ENCODE measurements at places on chromosomes 5 and 9.

- DNase-seq = no peak
- H3K4me3 ChIP-seq = no peak overlapping the region
- no peaks in the 10 kb centered on the region for H3K36me3 ChIP-seq
Observed at GRCh38 chr5:167050568-167051401, 1240.7 kb upstream of the WWC1 start.

DNA sequence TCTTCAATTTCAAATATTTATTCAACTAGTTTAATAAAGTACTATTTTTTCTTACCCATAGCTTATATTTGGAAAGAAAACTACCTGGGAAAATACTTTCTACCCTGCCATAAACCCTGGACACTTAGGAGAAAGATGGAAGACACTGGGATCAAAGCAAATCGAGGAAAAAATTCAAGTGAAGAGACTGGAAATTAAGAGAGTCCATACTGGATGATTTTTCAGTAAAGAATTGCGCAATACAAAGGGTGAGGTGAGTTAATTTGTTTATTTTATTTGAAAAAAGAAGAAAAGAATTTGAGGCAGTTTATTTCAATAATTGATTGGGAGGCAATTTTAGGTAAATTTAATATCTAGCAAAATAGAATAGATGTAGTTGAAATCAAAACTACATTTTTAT is 331.8 kb upstream of the ITGA1 start:
- H3K36me3 ChIP-seq = no peaks in the 10 kb centered on the region
- no peaks in the 10 kb centered on the region for H3K27me3 ChIP-seq
- no peak overlapping the region for H3K4me3 ChIP-seq

DNA sequence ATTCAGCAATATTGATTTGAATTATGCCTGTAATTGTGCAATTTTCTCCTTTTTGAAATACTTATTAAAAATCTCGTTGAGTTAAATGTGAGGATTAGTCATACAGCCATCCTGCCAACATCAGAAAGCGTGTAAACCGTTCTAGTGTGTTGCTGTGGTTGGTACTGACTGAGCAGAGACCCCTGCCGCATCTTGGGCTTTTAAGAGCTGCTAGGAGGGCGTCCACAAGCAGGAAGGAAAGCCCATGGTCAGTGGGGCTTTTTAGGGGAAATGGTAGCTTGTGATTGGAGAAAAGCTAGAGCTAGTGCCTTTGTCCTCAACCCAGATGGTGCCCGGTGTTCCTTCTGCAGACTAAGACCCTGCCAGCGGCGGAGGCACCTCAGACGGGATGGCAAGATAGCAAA is 1.3 kb downstream of the SDHA start:
- no peak for DNase-seq
- peaks cover 2% of the 10 kb centered on the region for H3K36me3 ChIP-seq

GRCh38 chr5:133526368-133526767 is 86.0 kb downstream of the FSTL4 start:
- no peaks in the 10 kb centered on the region for H3K27me3 ChIP-seq
- no peak overlapping the region for H3K4me3 ChIP-seq
- no peak for DNase-seq

- H3K4me3 ChIP-seq = no peak overlapping the region
- H3K27ac ChIP-seq = no peak overlapping the region
- H3K36me3 ChIP-seq = no peaks in the 10 kb centered on the region
- no peaks in the 10 kb centered on the region for H3K4me1 ChIP-seq
- no peaks in the 10 kb centered on the region for H3K27me3 ChIP-seq
- DNase-seq = no peak
Observed at GRCh38 chr5:17024686-17025180, 88.6 kb upstream of the MYO10 start.

DNA sequence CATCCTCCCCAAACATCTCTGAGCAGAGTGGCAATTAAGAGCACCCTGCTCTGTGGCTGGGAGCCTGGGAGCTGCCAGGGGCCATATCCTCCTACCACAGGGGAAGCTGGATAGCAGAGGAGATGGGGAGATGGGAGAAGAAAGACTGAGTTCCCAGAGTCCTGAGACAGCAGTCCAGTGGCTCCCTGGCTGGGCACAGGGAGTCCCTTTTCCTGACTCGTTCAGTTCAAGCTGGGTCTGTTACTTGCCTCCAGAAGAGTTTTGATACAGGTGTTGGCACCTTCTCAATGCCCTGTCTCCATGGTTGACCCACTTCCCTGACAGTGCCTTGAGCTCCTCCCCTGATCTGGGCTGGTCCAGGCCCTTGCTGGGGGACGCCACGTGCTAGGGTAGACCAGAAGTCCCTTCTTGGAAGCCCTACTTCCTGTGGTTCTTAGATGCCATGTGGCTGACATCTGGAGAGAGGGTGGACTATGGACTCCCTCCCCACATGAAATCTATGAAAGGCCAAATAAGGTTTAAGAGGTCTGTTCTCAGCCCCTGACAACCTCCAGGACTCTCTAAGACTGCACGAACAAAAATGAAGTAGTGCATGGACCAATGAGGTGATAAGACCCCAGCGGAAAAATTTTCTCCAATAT is 166.2 kb downstream of the AUH start:
- peak overlapping the region; percentile 86 for H3K27ac ChIP-seq
- H3K4me1 ChIP-seq = peaks cover 71% of the 10 kb centered on the region
- H3K27me3 ChIP-seq = no peaks in the 10 kb centered on the region
- no peaks in the 10 kb centered on the region for H3K36me3 ChIP-seq
- no peak overlapping the region for H3K4me3 ChIP-seq

DNA sequence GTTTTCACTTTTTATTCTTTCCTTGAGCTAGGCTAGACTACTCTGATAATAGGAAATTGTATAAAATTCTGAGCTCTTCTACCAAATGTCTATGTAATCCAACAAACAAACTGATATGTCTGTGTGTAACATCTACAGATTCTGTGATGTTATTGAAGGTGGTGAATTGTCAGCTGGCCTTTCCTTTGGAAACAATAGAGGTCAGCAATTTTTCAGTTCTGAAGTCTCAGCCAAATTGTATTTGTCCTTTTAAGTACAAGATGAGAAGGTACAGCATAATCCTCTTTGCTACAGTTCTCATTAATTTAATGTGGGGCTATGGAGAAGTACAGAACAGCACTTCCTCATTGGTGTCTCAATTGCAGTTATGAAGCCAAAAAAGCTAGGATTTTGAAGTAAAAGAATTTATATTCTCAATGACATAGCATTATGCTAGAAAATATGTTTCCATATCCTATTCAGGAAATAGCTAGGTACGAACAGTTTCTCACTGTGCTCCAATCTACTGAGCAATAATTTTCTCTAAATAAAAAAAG is 198.0 kb downstream of the HINT1 start:
- H3K27me3 ChIP-seq = no peaks in the 10 kb centered on the region
- H3K36me3 ChIP-seq = no peaks in the 10 kb centered on the region
- DNase-seq = no peak
- no peaks in the 10 kb centered on the region for H3K4me1 ChIP-seq
- no peak overlapping the region for H3K27ac ChIP-seq
- no peak overlapping the region for H3K4me3 ChIP-seq

DNA sequence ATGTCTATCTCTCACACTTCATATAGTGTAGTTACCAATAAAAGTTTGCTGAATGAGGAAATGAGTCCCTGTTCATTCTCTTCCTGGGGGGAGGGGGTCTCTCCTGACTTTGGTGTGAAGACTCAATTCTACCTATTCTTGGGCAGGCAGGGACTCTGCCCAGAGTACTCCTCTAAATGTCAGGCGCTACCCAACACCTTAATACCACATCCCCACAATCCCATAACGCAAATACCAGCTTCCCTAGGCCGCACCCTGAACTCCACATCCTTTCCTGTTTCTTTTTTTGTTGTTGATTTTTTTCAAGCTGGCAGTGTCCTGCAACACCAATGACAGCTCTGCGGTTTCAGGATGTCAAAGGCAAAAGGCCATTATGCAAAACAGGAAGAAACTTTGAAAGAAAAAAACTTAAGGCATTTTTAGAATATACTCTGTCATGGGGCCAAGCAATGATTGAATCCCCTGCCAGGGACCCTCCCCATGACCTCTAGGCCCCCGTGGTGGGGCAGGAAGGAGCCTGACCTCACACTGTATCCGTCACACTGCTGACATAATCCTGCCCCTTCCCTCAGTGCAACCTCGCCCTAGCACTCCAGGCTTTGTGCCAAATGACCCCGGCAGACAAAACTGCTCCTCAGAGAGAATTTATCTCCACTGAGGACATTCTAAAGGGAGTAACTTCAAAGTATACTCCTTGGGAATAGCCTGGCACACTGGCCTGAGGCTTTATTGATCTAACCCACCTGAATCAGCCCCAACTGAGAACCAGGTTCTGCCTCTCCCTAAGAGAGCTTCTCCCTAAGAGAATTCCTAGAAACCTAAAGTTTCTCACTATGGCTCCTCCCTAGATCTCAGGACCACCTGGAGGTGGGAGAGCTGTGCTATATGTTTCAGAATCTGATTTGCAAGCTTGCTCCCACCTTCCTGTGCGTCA is 8.0 kb downstream of the B4GALT1 start:
- H3K4me3 ChIP-seq = peak overlapping the region; percentile 38
- no peaks in the 10 kb centered on the region for H3K36me3 ChIP-seq
- peaks cover 100% of the 10 kb centered on the region for H3K4me1 ChIP-seq
- no peaks in the 10 kb centered on the region for H3K27me3 ChIP-seq
- DNase-seq = no peak
- H3K27ac ChIP-seq = peak overlapping the region; percentile 98

DNA sequence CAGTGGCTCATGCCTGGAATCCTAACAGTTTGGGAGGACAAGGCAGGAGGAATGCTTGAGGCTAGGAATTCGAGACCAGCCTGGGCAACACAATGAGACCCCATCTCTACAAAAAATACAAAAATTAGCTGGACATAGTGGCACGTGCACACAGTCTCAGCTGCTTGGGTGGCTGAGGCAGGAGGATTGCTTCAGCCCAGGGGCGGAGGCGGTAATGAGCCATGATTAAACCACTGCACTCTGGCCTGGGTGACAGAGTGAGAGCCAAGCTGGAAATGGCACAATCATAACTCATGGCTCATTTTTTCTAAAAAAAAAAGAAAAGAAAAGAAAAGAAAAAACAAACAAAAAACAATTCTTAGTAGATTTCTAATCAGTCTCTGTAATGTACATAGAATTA is 446.2 kb downstream of the ELAVL2 start:
- no peak overlapping the region for H3K4me3 ChIP-seq
- no peak for DNase-seq
- no peaks in the 10 kb centered on the region for H3K36me3 ChIP-seq
- no peaks in the 10 kb centered on the region for H3K4me1 ChIP-seq

GRCh38 chr9:111349766-111350165 is 19.7 kb upstream of the OR2K2 start:
- no peaks in the 10 kb centered on the region for H3K4me1 ChIP-seq
- no peaks in the 10 kb centered on the region for H3K36me3 ChIP-seq
- DNase-seq = no peak
- no peak overlapping the region for H3K27ac ChIP-seq
- H3K4me3 ChIP-seq = no peak overlapping the region

DNA sequence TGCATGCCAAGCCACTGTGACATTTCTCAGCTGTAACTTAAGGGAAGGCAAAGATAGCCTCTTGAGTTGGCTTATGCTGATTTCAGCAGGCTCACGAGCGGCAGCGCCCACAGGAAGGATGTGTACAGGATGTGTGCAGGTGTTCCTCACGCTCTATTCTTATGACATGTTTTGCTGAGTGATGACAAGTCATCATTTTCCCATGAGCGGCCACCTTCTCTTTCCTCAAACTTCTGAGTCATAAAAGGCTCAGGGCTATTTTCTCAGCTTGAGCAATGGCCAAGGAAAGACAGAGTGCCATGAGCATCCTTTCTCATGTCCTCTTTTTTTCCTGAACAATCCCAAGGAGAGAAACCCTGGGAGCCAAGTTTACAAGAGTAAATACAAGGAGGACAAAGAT is 365.9 kb downstream of the PLK2 start:
- H3K27ac ChIP-seq = no peak overlapping the region
- H3K4me3 ChIP-seq = no peak overlapping the region
- DNase-seq = no peak
- H3K36me3 ChIP-seq = no peaks in the 10 kb centered on the region
- H3K4me1 ChIP-seq = no peaks in the 10 kb centered on the region

GRCh38 chr9:82457891-82458290 is 469.3 kb downstream of the SPATA31D1 start:
- H3K27me3 ChIP-seq = no peaks in the 10 kb centered on the region
- no peaks in the 10 kb centered on the region for H3K4me1 ChIP-seq
- no peak overlapping the region for H3K4me3 ChIP-seq
- no peaks in the 10 kb centered on the region for H3K36me3 ChIP-seq
- no peak overlapping the region for H3K27ac ChIP-seq
- DNase-seq = no peak

GRCh38 chr5:72854419-72854818 is 38.0 kb downstream of the TNPO1 start:
- peaks cover 59% of the 10 kb centered on the region for H3K36me3 ChIP-seq
- no peaks in the 10 kb centered on the region for H3K27me3 ChIP-seq
- DNase-seq = no peak
- no peak overlapping the region for H3K4me3 ChIP-seq
- H3K4me1 ChIP-seq = peaks cover 77% of the 10 kb centered on the region

DNA sequence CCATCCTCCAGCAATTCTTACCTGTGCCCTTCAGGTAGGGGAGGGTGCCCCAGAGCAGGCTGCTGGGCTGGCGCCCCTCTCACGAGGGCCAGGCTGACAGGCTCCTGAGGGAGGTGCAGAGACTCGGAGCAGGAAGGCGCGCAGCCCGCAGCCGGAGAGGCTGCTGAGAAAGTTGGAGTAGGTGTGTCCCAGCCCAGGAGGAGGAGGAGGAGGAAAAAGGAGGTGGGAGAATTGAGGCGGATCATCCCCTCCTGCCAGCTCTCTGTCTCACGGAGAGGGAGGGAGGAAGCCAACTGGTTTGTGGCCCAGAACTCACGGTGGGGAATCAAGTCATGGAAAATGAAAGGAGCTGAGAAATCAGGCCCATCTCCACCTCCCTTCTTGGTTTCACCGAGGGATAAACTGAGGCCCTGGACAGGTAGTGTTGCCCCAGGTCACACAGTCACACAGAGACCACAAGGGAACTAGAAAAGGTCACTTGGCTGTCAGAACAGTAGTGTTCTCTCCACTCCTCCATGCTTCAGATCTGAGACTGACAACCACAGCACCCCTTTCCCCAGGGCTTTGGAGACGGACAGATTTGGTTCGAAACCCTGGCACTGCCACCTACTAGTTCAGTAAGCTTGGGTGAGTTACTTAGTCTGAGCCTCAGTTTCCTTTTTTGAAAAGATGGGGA is at the start of gene FAT2:
TSS of gene FAT2 (minus strand) at position 188 of the 676 bp plus-strand sequence. CDS start 22,400 bp downstream, outside the sequence.
- peak within 1 kb of the TSS; percentile 68 for H3K27ac ChIP-seq
- DNase-seq = no peak
- peaks cover 79% of the 10 kb centered on the region for H3K4me1 ChIP-seq
- no peaks in the 10 kb centered on the region for H3K27me3 ChIP-seq
- H3K4me3 ChIP-seq = peak within 1 kb of the TSS; percentile 53

DNA sequence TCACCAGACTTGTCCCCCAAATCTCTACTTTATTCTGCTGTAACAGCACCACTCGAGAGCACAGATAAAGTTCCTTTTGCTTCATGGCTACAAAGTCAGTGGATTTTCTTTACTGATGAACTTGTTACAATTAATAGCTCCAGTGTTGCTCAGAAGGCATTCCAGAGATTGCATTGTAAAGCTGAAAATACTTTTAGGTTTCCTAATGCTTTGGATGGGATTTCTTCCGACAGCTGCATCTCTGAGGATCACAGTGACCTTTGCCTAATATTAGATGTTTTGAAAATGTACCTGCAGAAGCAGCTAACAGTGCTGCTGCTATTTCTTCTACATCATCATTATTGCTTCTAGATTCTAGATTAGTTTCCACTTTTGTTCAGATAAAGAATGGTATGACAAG is 58.8 kb upstream of the TMEM171 start:
- no peak overlapping the region for H3K4me3 ChIP-seq
- no peak overlapping the region for H3K27ac ChIP-seq
- H3K36me3 ChIP-seq = no peaks in the 10 kb centered on the region
